GM06990 (cell line): ENCODE measurements at places on chromosomes 12 and 14.

GRCh38 chr14:95264271-95264973, 55.3 kb downstream of the CLMN start:
- no peak for DNase-seq

DNA sequence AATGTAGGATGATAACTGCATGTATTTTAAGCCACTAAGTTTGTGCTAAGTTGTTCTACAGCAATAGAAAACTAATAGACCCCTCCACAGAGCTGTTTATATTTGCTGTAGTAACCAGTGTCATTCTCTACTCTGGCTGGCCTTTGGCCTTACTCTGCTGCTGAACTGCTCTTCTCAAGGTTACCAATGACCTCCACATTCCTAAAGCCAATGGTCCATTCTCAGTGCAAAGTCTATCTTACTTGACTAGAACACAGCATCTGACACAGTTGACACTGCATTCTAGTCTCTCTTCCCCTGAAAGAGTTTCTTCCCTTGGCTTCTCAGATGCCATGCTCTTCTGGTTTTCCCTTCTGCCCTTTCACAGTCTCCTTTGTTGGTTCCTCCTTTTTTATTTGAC, 154.8 kb upstream of the CRY1 start:
- DNase-seq: no peak

DNA sequence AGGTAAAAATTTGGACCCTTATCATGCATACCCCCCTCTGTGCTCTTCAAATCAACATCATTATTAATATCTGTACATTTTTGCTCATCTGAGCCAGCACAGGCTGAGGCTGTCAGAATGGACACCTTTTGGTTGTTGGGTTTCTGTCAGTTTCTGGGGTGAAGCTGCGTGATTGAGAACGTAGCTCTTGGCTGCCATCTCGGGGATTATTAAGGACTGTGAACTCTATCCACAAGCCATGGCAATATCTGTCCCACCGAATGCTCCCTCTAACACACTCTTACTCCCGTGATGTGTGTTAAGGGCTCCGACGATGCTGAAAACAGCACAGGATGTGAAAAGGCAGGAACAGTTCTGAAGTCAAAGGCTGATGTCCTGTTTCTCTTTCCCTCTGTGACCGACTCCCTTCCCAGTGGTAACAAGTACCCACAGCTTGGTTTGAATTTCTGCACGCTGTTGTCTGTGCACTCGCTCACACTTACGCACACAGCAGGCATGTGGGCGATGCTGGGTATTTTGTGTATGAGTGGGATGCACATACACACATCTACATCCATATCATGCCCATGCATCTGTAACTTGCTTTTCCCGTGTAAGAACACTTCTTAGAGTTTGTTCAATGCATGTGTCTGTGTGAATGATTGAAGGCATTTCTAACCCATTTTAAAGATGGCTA, 405.6 kb downstream of the TMEM121 start:
- DNase-seq: no peak

DNA sequence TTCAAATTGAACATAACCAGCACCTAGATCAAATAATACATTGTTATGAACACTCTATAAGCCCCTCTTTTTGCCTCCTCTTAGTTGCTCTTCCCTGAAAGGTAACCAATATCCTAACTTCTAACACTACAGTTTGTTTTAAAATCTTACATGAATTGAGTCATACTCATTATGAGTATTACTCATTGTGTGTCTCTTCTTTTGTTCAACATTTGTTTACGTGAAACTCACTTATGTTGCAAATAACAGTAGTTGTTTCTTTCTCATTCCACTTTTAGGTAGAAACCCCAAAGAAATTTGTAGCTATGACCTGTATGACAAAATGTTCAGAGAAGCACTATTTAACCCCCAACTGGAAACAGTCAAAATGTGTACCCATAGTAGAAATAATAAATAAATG, 6.6 kb downstream of the LRRC9 start:
- no peak for DNase-seq

DNA sequence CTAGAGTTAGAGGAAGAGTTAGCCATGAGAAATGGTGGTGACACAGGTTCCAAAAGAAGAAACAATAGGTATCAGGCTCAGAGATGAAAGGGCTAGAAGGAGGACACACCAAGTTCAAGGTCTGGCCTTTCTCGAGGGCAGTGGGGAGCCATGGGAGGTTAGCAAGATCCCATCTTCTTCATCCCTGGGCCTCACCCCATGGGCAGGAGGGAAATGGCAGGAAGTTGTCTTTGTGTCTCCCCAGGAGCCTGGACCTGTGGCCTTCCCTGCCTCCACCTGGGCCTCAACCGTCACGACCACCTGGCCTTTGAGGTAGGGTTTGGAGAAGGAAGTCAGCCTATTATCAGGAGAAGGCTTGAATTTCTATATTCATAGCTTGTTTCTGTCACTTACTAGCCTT, 5.8 kb upstream of the AQP2 start:
- no peak for DNase-seq

DNA sequence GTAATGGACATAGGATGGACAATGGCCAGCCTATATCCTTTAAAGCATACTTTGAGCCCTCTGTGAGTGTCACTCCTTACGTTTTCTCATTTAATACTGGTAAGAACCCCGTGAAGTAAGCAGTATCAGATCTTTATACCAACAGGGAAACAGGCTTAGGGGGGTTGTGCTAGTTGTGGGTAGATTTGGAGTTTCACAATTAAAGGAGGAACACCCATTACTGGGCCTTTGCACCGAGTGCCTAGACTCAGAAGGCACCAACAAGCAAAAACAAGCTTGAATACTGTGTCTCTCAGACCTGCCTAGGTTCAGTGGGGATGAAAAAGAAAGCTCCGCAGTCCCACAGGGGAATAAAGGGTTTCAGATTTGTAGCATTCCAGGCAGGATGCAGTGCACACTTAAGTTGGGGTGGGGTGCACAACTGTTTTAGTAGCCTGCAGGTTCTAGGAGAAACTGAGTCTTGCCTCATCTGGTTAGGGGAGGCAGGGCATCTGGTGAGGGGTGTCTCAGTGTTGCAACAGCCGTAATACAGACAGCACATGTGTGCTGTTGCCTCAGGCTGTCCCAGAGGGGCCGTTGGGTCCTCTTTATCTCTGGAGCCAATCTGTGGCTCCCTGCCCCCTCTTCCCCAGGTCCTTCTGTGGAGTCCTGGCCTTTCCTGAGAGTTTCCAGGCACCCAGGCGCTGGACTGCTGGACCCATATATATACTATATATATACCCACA, 51.2 kb downstream of the IRAK3 start:
- no peak for DNase-seq

DNA sequence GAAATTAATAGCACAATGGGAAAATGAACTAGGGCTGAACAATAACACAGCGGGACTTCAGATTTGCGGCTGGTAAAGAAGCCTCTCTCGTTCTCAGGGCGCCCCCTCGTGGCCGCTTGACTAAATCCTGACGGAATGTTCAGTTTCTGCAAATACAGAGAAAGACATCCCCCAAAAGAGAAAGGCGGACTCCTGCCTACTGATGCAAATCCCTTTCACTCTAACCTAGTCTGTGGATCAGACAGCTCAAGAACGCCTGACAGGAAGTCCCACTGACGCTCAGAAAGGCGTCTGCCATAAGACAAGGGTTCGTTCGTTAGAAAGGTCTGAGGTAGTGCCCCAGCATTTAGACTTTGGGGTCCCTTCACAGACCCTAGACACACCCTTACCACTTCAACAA, 2.5 kb downstream of the NUAK1 start:
- DNase-seq: peak; percentile 6

DNA sequence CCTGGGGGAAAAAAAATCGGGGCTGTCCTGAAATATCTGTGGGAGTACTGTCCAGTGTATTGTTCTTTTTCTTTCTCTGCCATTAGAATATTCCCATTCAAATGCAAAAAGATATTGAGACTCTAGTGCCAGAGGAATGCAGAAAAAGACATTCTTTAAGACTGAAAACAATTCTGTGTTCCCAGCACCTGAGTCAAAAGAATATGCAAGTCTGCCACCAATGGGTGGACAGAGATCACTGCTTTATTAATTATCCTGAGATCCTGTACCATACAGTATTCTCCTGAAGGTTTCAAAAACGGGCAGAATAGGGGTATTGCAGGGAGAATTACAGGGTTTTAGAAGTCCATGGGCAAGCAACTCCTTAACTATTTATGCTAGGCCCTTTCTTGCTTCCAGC, 361.8 kb downstream of the C12orf50 start:
- DNase-seq: no peak

- no peak for DNase-seq
Observed at GRCh38 chr14:52248057-52248456, 19.4 kb upstream of the PTGDR start.

- no peak for DNase-seq
Observed at GRCh38 chr14:75260025-75260763, 18.4 kb upstream of the FOS start.

- DNase-seq: no peak
Observed at GRCh38 chr12:85683051-85683450, 153.2 kb downstream of the RASSF9 start.

- peak; percentile 25 for DNase-seq
Observed at GRCh38 chr12:108119126-108119973, 9.7 kb upstream of the WSCD2 start.

GRCh38 chr12:45732250-45732649, 2.7 kb downstream of the ARID2 start:
- no peak for DNase-seq

DNA sequence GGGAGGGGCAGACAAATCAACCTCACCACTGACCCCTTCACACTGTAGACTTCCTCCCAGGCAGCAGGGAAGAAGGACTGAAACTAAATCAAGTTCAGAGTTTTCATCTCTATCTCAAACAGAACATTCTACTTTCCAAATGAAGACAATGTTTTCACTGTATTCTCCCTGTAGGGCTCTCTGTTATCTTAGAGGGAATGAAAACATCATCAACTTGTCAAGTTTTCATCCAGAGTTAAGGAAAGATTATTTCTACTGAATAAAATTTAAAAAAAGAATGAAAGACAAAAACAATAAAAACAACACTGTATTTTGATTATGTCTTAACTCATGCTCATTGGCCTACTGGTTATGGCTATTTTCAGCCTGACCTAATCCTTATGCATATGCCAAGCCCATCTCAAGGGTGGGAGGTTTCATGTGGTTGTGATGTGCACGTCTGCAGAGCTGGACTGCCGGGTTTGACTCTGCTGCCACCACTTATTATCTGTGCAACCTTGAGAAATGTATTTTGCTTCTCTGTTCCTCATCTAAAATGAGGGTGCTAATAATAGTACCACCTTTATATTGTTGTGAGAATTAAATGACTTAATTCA, 152.0 kb upstream of the AVPR1A start:
- DNase-seq: no peak

DNA sequence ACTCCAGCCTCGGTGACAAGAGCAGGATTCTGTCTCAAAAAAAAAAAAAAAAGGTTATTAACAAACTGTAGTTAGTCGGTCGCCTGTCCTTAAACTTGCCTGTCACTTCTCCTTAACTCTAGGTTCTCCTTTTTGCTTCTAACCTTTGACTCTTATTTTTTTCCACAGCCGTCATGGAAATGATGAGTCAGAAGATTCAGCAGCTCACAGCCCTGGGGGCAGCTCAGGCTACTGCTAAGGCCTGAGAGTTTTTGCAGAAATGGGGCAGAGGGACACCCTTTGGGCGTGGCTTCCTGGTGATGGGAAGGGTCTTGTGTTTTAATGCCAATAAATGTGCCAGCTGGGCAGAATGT, 418 bp upstream of the MYG1 start:
- no peak for DNase-seq

- DNase-seq: no peak
Observed at GRCh38 chr12:108181095-108181454, 52.0 kb downstream of the WSCD2 start.

GRCh38 chr14:101359221-101360053, 201.9 kb upstream of the DIO3 start:
- DNase-seq: no peak

- DNase-seq: no peak
Observed at GRCh38 chr12:30814295-30814655, 59.5 kb upstream of the CAPRIN2 start.
